ENCODE measurements at places on chromosomes 11 and 22.

GRCh38 chr22:42160251-42160650, 29.6 kb upstream of the CYP2D6 start:
- H3K36me3 ChIP-seq = peaks cover 4% of the 10 kb centered on the region
- no peak overlapping the region for H3K27ac ChIP-seq
- H3K27me3 ChIP-seq = no peaks in the 10 kb centered on the region
- H3K4me3 ChIP-seq = no peak overlapping the region
- peaks cover 2% of the 10 kb centered on the region for H3K4me1 ChIP-seq

- no peaks in the 10 kb centered on the region for H3K36me3 ChIP-seq
- H3K4me3 ChIP-seq = peak within 1 kb of the TSS; percentile 73
- H3K4me1 ChIP-seq = peaks cover 10% of the 10 kb centered on the region
Observed at GRCh38 chr11:134412203-134413042, at the start of gene B3GAT1. Gene B3GAT1 (minus strand): TSS chr11:134412242. CDS start chr11:134387659, 24,583 bp downstream.

DNA sequence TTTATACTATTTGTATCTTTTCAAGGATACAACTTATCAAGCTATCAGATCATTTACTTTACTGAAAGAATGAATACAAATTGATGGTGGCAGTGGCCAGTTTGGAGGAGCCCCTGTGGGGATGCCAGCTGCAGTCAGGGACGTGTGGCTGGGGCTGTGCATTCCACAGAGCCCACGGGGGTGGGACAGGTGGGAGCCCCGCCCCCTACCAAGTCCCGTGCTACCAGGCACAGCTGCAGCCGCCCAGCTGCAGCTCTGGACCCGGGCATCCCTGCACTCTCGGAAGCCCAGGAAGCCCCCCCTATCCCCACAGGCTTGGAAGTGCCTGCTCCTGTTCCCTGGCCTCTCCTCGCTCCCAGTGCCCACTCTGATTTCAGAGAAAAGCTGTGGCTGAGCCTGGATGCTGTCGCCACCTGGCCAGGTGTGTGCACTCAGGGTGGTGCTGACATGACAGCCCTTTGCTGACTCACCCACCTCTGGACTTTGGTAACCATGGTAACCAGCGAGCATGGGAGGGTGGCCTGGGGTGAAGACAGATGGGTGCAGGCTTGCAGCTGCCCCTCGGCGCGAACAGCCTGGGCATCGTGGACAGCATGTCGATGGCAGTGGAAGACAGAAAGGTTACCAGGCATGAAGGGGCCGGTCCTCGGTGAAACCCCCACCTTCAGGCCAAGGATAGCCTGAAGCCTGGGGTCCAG, 138.1 kb downstream of the SBF2 start:
- H3K27ac ChIP-seq = no peak overlapping the region
- no peak overlapping the region for H3K4me3 ChIP-seq
- DNase-seq = no peak
- no peaks in the 10 kb centered on the region for H3K27me3 ChIP-seq

- no peak for DNase-seq
- H3K27me3 ChIP-seq = no peaks in the 10 kb centered on the region
- H3K4me1 ChIP-seq = peaks cover 8% of the 10 kb centered on the region
- peak overlapping the region; percentile 27 for H3K27ac ChIP-seq
- H3K4me3 ChIP-seq = peak overlapping the region; percentile 84
- H3K36me3 ChIP-seq = peaks cover 3% of the 10 kb centered on the region
Observed at GRCh38 chr22:37660709-37661045, 2.2 kb downstream of the PDXP start.

DNA sequence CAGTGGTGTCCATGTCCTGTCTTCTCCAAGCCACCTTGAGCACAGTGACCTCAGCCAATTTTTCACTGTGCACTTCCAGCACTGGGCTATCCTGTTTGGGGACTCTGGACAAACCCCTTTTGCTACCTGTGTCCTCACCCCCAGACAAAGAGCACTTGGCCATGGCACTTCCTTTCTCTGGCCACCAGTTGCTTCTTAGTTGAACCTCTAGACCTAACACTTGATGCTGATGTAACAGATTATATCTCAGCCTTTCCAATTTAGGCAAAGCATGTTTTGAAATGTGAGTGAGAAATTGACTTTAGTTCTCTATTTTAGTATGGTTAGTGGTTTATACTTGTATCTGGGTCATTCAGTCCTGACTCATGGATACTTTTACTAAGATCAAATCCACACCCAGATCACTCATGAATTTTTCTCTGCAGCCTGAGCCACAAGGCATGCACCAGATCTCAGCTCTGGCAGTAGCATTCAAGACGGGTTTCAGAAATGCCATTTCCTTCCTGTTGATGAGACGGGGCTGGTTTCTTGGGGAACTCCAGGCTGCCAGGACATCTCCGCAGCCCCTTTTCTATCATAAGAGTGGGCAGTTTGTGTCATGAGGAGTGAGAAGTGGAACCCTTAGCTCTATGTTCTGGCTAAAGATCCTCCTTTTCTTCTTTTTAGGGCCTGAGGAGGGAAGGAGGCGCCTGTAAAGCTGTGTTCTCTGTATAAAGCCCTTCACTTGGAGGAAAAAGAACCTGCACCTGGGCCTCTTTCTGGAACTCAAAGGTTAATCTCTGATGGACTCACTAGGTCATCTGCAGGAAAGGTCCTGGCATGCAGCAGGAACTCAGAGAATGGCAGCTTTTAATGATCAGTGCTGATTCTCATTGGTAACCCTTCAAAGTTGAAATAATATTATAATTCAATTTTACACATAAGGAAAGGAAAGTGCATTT, 185.6 kb upstream of the TENM4 start:
- no peaks in the 10 kb centered on the region for H3K27me3 ChIP-seq
- no peak overlapping the region for H3K27ac ChIP-seq
- no peaks in the 10 kb centered on the region for H3K4me1 ChIP-seq
- H3K4me3 ChIP-seq = no peak overlapping the region
- no peak for DNase-seq
- H3K36me3 ChIP-seq = no peaks in the 10 kb centered on the region
